ENCODE measurements at places on chromosomes 5 and 9.

GRCh38 chr9:127423476-127423933, 677 bp upstream of the ZNF79 start:
- H3K27ac ChIP-seq, result peak overlapping the region; percentile 92
- H3K4me3 ChIP-seq, result peak overlapping the region; percentile 85
- no peaks in the 10 kb centered on the region for H3K27me3 ChIP-seq
- no peak for DNase-seq
- no peaks in the 10 kb centered on the region for H3K36me3 ChIP-seq
- H3K4me1 ChIP-seq, result peaks cover 26% of the 10 kb centered on the region

DNA sequence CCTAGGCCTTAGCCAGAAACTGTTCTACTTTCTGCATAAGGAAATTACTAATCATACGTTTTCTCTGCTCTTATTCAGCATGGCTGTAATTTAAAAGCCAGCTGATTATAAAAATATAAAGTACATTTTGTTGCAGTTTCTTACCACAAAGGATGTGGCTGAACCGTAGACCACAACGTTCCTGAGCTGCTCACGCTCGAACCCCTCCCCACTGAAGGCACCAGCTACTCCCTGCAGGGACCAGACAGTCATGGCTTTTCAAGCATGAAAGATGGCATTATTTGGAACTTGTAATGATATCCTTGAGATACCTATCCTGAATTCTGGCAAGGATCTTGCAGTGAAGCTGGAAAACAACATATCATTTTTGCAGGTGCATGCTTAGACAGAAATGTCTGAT, 91.8 kb upstream of the DMRT1 start:
- no peak overlapping the region for H3K27ac ChIP-seq
- H3K27me3 ChIP-seq, result no peaks in the 10 kb centered on the region
- no peak overlapping the region for H3K4me3 ChIP-seq
- peaks cover 19% of the 10 kb centered on the region for H3K4me1 ChIP-seq

GRCh38 chr9:34513567-34514214, 9.1 kb downstream of the ENHO start:
- peaks cover 19% of the 10 kb centered on the region for H3K4me1 ChIP-seq
- H3K4me3 ChIP-seq, result no peak overlapping the region
- no peak overlapping the region for H3K27ac ChIP-seq
- H3K27me3 ChIP-seq, result no peaks in the 10 kb centered on the region

DNA sequence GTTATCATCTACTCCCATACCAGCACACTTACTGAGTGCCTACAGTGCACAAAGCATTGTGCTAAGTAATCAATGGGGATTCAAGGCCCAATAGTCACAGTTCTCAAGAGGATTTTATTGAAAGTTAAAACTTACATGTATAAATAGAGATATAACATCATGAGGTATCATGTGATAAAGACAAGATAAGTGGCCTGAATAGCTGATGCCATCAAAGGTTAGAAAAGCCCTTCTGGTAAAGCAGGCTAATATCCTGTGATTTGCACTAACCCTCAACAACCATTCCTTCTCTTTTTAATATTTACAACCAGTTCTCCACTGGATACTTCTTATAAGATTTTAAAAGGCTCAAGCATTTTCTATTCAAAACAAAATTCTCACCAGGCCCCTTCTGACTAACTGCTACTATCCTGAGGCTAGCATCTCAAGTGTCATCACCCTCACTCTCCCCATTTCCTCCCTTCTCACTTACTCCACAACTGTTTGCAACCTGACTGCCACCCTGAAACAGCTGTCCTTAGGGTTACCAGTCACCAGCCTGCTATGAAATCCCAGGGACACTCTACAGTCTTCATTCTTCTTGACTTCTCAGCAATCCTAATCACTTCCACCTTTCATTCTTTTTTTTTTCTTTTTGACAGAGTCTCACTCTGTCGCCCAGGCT, 377.9 kb downstream of the ENC1 start:
- no peak overlapping the region for H3K4me3 ChIP-seq
- H3K36me3 ChIP-seq, result no peaks in the 10 kb centered on the region
- H3K27ac ChIP-seq, result no peak overlapping the region
- no peak for DNase-seq

- no peak for DNase-seq
- H3K4me1 ChIP-seq, result no peaks in the 10 kb centered on the region
- H3K27me3 ChIP-seq, result no peaks in the 10 kb centered on the region
- no peak overlapping the region for H3K27ac ChIP-seq
- no peak overlapping the region for H3K4me3 ChIP-seq
- H3K36me3 ChIP-seq, result no peaks in the 10 kb centered on the region
Measured at GRCh38 chr5:25393256-25393655, 748.5 kb upstream of the CDH10 start.

DNA sequence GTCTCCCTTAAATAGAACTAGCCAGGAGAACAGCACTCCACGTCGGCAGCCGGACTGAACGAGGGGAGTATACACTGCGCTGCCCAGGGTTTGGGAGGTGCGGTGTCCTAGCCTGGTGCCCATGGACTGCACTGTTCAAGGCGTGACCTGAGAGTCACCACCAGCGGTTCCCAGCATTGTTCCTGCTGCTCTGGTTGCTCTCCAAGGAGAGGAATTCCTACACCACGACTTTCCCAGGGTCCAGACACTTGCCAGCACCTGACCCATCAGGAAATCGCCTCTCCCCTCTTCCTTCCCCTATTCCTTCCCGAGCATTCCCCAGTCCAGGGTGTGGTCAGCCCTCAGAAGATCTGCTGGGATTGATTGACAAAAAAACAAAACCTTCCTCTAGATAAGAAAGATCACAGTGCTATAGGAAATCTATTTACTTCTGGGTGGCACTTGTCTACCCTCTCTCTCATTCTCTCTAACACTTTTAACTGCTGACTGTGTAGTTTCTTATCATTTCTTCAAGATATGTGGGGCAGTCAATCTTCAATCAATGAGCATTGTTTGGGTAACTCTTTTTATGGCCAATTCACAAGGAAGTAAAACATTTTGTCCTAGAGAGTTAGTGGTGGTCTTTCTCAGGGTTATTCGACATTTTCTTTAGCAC, 297.8 kb upstream of the ACTBL2 start:
- no peaks in the 10 kb centered on the region for H3K36me3 ChIP-seq
- H3K27me3 ChIP-seq, result no peaks in the 10 kb centered on the region
- H3K4me3 ChIP-seq, result no peak overlapping the region
- H3K27ac ChIP-seq, result no peak overlapping the region
- no peaks in the 10 kb centered on the region for H3K4me1 ChIP-seq

GRCh38 chr5:137566118-137566541, 67.0 kb upstream of the SPOCK1 start:
- H3K36me3 ChIP-seq, result no peaks in the 10 kb centered on the region
- DNase-seq, result no peak

- H3K4me3 ChIP-seq, result no peak overlapping the region
- no peak overlapping the region for H3K27ac ChIP-seq
- H3K36me3 ChIP-seq, result no peaks in the 10 kb centered on the region
Measured at GRCh38 chr5:53430618-53431252, 49.7 kb upstream of the FST start.

DNA sequence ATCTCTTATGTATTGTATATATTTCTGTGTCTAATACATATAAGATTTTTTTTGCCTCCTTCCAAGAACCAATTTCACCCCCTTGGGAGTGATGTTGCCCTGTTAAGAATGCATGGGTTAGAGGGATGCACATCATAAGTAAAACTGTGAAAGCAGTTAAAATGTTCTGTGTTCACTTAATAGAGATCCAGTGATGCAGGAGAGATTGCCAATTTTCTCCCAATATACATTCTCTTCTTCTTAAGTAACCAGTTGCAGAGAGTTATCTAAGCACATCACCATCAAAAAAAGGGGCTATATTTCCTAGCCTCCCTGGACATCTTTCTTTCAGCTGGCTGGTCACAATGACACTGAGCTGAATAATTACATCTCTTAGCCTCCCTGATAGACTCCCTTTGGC, 307.0 kb downstream of the OSTF1 start:
- DNase-seq, result no peak
- H3K36me3 ChIP-seq, result no peaks in the 10 kb centered on the region
- no peaks in the 10 kb centered on the region for H3K4me1 ChIP-seq
- H3K27ac ChIP-seq, result no peak overlapping the region
- H3K27me3 ChIP-seq, result no peaks in the 10 kb centered on the region

DNA sequence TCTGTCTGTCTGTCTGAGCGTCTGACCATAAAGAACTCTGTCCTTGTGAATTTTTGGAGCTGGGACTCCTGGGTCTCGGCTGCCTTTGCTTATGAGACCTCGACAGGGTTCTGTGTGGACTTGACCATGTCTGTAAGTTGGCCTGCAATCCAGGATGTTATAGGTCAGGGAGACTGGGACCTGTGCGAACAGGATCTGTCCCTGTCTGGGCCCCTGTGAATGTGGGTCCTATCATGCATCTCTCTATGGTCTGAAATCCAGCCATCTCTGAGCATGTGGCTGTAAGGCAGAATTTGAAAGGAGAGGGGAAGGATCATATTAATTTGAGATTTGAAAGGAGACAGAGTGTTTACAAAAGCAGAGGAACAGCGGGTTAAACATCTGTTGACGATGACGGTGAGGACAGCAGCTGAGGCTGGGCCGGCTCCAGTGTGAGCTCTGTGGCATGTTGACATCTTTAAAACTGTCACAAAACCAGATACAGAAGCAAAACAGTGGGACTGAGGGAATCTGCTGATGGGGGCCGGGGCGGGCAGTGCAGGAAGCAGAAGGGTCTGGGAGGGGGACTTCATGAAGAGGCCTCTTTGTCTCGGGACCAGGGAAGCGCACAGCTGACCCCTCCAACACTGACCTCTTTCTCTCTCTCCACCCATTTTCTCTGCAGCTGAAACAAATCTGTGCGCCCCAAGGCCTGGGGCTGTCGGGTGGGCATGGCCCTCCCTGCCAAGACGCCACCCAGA, 19.1 kb upstream of the MVB12B start:
- no peaks in the 10 kb centered on the region for H3K36me3 ChIP-seq
- H3K4me1 ChIP-seq, result no peaks in the 10 kb centered on the region
- no peak overlapping the region for H3K27ac ChIP-seq
- peak; percentile 4 for DNase-seq
- no peak overlapping the region for H3K4me3 ChIP-seq

Data from testis (tissue), 5 donors.